ENCODE measurements at places on chromosomes 2 and 18.
A peak's percentile ranks its signal among the peaks of the same experiment; 100 is the strongest.

- DNase-seq = no peak
Measured at GRCh38 chr2:128160616-128161275, 69.7 kb downstream of the UGGT1 start.

DNA sequence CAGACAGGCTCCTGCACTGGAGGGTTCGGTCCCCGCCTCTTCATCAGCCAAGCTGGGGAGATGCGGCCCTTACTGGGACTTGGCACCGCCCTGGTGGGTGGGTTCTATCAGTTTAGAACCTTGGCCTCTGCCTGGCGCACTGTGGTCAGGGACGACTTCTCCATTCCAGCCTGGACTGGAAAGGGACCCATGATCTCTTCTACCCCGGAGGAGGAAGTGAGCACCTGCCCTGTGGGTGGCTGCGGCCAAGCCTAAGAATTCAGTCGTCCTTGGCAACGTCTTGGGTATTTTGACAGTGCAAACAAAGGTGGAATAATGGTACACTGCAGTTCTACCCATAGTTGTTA, 106.9 kb upstream of the CD302 start:
- DNase-seq = no peak

GRCh38 chr2:233470839-233471238, 95.7 kb downstream of the USP40 start:
- no peak for DNase-seq

DNA sequence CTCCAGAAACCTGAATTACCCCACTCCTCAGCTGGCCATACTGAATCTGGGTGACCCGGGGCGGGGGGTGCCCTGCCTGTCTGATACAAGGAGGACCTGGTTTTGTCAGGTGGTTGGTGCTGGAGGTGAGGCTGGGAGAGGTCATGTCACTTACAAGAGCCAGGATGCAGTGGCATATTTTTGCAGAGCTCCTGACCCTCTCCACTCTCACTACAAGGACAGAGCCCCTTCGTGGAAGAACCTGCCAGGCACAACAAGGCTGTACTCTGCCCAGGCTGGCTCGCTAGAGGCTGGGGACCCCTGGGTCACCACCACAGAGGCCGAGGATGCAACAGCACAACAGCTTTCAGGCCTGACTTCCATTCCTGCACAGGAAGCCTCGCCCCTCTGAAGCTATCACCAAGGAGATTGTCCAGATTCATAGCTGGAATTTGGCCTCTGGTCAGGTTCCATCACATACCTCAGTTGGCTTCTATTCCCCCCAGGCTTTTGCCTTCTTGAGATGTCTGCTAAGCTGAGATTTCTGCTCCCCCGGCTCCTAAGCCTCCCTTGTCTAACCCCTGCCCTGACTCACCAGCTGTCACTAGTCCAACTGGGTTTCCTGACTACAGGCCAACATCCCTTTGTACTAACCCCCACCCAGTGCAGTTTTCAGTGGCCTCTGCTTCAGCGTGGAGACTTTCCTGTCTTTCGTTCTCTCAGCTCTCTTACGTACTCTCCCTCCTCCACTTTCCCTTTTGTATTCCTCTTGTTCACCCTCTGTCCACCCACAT, 132.5 kb upstream of the EPAS1 start:
- peak; percentile 95 for DNase-seq

DNA sequence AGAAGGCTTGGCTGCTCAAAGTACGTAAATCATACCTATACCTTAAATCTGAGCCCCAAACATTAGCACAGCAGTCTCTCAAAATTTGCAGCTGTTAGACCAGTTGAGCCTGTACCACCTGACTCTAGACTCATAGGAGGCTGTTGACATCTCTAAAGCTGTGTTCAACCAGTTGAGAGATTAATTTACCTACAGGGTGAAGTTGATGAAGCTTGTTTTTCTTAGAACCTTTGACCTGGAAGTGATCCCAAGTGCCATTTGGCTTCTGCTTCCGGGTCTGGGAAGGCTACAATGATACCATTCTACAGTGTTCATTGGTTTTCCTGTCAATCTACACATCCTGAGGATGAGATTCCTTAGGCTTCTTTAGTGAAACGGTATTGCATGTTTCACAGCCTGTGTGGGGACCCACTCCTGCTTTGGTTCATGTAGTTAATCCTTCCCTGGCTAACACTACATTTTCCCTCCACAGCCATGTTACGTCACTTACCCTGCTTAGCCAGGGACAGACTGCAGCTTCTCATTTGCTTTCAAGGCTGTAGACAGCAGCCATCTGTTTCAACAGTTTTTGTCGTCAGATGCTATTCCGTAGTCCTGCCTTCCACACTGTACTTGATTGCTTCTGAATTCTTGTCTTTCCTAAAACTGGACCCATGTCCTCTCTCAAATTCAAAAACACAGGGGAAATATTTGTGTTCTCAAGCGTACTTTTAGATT, 4.7 kb upstream of the IL1RL2 start:
- no peak for DNase-seq

- no peak for DNase-seq
Measured at GRCh38 chr2:187819624-187820023, 265.4 kb upstream of the TFPI start.

GRCh38 chr2:62706721-62707521, 1.4 kb downstream of the EHBP1 start:
- DNase-seq = no peak

GRCh38 chr2:50594233-50594632, 437.7 kb downstream of the NRXN1 start:
- no peak for DNase-seq

DNA sequence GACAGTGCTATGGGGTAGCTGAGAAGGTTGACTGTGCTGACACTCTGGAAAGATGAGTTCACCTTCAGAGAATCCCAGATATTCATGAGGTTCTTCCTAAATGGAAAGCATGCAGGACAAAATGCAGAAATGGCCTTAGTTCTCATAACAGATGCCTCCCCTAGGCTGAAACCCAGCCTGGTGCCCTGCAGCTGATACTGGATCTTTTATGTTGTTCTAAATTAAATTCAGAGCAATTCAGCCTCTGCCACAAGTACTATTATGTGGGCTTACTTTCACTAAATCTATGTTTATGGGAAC, 172.0 kb upstream of the SERPINE2 start:
- peak; percentile 8 for DNase-seq

DNA sequence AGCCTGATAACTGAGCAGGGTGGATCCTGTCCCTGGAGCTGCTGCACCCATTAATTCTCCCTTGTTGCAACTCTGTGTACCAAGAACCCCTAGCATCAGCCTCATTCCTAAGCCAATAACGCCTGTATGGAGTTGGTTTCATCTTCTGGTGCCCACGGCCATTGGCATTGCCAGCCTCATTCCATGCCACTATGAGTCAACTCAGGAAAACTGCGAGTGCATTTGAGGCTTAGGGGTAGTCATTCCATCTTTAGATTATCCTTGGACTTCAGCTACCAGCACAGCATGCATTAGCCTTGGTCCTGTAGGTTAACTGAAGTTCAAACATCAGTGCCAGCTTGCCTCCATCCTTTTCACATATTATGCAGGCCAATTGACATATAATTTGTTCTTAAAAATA, 1.4 kb upstream of the TRIM54 start:
- no peak for DNase-seq

DNA sequence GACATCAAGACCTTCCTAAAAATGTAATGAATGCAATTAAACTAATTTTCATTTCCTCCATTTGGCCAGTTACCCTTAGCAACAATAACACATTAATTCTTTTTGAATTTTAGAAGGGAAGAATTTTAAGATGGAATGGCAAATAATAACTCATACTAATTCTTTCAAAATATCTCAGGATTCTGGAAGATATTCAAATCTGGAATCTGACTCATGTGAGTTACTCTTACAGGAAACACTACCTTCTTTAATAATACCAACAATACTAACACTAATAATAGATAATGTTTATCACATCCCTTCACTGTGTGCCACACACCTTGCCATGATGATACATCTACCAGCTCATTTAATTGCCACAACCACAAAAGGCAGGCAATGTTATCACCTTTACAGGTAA, 46.4 kb downstream of the ZNF521 start:
- no peak for DNase-seq

DNA sequence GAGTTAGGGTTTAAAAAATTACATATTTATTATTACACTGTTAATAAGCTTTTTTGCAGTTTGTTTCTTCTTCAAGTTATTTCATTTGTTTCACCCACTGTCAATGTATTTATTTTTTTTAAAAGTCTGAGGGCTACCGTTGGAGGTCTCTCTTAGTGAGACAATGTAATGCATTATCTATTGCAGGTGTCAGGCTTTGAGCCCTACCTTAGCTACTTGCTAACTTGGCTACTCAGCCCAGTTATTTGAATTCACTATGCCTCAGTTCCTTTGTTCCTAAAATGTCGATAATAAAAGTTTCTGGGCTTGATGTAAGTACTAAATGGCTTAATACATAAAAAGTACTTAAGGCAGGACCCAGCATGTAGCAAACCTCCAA, 458 bp upstream of the TFPI start:
- no peak for DNase-seq

DNA sequence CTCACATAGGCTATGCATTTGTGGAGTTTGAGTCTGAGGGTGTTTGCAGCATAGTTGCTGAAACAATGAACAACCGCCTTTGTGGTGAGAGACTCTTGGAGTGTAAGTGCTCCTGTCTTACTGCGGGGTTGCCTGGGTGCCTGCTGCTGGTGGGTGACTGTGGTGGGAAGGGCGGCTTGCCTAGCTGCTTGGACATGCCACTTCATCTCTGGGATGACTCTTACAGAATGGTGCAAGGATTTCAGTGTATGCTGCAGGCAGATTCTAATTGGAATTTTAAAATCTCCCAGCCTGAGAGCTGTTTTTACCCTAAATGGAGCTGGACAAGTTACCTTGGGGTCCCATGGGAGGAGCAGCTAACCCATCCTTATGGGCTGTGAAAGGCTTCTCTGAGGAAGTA, 50.1 kb downstream of the CYP27C1 start:
- no peak for DNase-seq

DNA sequence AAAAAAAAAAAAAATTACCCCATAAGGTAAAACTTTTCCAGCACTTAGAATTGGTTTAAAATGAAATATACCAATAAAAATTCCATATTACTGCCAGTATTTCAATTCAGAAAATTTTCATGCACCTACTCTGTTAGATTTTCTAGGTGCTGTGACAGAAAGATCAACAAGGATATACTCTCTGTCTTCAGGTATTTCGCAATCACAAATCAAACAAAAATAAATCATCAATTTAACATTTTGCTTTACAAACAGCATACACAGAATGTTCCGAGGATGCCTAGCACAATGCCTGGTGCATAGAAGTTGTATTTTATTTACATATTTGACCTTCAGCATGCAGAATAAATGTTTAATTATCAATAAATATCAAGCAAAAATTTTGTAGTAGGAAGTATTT, 66.5 kb downstream of the RBBP8 start:
- no peak for DNase-seq

DNA sequence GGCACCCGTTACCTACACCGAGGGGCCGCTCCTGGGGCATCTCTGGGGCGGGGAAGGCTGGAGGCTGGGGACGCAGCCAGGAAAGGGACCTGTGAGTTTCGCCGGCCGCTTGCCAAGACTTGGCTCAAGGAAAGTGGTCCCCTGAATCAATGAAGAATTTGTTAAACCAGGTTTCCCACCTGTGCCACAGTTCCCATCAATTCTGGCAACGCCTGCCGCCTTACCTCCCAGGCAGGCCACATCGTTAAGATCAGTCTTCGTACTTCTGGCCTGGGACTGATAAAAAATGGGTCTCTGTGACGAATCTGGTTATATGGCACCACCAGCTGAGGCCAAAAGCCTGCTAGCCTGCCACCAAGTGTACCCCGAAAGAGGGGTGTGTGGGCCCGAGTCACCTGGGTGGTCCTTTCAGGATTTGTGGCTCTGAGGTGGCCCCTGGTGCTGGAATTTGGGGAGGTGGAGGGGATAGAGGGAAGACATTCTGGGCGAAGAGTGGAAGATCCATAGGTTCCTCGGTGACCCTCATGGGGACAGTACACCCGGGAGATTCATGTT, 789 bp upstream of the TGFA start:
- DNase-seq = no peak

DNA sequence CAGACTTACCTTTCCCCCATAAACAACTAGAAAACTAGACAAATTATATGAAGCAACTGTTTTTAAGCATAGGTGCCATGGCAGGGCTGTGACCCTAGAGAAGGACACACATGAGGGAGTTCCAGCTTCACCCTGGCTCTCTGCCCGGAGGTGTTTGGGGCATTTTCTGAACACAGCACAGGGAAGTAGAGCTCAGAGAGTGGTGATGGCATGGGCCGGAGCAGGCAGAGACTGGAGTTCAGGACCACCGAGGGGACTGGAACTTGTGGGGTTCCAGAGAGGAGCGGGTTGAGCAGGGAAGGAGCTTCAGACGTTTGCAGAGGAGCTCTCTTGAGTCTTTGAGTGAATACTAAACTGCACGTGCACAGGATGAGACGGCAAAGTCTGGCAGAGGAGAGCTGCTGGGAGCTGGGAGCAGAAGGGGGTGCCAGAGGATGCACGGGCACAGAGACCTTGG, 26.5 kb upstream of the KLF11 start:
- DNase-seq = no peak

GRCh38 chr18:51069885-51070284, 39.9 kb downstream of the SMAD4 start:
- no peak for DNase-seq

GRCh38 chr2:105373895-105374401, 24.9 kb downstream of the FHL2 start:
- no peak for DNase-seq

DNA sequence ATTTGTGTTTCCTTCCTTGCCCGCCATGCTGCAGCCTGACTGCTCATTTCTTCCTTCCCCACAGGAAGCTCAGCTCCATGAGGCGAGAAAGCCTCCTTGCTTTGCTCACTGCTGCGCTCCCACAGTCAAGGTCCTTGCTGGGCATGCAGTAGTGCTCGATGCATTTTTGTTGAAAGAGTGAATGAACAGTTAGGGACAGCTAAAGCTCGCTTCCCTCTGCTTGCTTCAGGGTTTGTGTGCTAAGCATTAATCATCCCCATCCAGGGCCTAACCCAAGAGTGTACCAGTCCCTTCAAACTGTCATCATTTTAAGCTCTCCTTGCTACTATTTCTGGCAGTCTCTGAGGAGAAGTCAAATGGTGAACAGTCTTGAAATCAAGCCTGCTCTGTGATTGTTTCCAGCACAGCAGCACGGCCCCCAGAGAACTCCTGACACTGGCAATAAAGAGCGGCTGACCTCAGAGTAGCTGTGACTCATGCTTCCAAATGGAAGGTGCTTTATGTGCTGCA, 171.7 kb upstream of the SOX11 start:
- DNase-seq = no peak

- peak; percentile 70 for DNase-seq
Measured at GRCh38 chr2:30293303-30293921, 62.1 kb downstream of the LBH start.

- no peak for DNase-seq
Measured at GRCh38 chr18:939958-940357, 35.3 kb downstream of the ADCYAP1 start.
